ENCODE measurements at places on chromosomes 2 and 18. TPM values are rescaled to one million over a fixed set of nuclear protein-coding genes. Genes with fewer than 3 reads are reported as not detected.

SLC9A4 gene
- total RNA-seq: 0.85 TPM

TCF7L1 gene
- total RNA-seq: 2.3 TPM

TXNDC2 gene
- 0.11 TPM for total RNA-seq

AQP12A gene
- not detected for total RNA-seq

GCKR gene
- total RNA-seq: 3.4 TPM

AFF3 gene
- not detected for total RNA-seq

UPP2 gene
- total RNA-seq: not detected

MAPK4 gene
- not detected for total RNA-seq

CYS1 gene
- 0.43 TPM for total RNA-seq

PLGLB1 gene
- total RNA-seq: 2.7 TPM

LRP1B gene
- 1.7 TPM for total RNA-seq

SPDYA gene
- total RNA-seq: 1.9 TPM

KCNG2 gene
- not detected for total RNA-seq

GPR45 gene
- total RNA-seq: not detected

ADCYAP1 gene
- total RNA-seq: not detected

INO80C gene
- total RNA-seq: 23.9 TPM

PTPRN gene
- not detected for total RNA-seq

SCN9A gene
- 5.2 TPM for total RNA-seq

PSMA8 gene
- total RNA-seq: not detected

Measured in PC-9 (cell line).